Fibroblast of lung (primary cell): ENCODE measurements at places on chromosomes 5 and 9. TPM values are rescaled to one million over a fixed set of nuclear protein-coding genes. Genes with fewer than 3 reads are reported as not detected.

The PARP8 gene
- total RNA-seq = 12.1 and 24.6 TPM in 2 replicates

The SEMA4D gene
- 2.6 TPM in 2 replicates for total RNA-seq

The SURF2 gene
- 13.9 and 20.3 TPM in 2 replicates for total RNA-seq

The CCDC180 gene
- 1.8 and 2.5 TPM in 2 replicates for total RNA-seq

The CCDC69 gene
- 4.0 and 6.4 TPM in 2 replicates for total RNA-seq

The MEGF10 gene
- total RNA-seq = under 0.01 TPM in 2 replicates

The PSAT1 gene
- total RNA-seq = 85.0 and 115 TPM in 2 replicates

The ADAMTS6 gene
- total RNA-seq = 45.2 and 48.3 TPM in 2 replicates

The CCL27 gene
- total RNA-seq = 0.26 TPM in 1 of 2 replicates, not detected in the other

The FREM1 gene
- total RNA-seq = under 0.01 TPM in 2 replicates

The AK8 gene
- total RNA-seq = 0.17 and 0.26 TPM in 2 replicates

The SLC24A2 gene
- total RNA-seq = under 0.01 TPM in 2 replicates

The LCN1 gene
- not detected in 2 replicates for total RNA-seq

The GGTA1 gene
- total RNA-seq = under 0.01 TPM in 1 of 2 replicates, not detected in the other

The WDR31 gene
- total RNA-seq = 3.1 and 4.0 TPM in 2 replicates

The PCDHB13 gene
- 0.26 and 1.5 TPM in 2 replicates for total RNA-seq

The TMEM232 gene
- 5.6 and 7.4 TPM in 2 replicates for total RNA-seq

The ITK gene
- total RNA-seq = 0.17 TPM in 1 of 2 replicates, not detected in the other

The CFAP157 gene
- total RNA-seq = under 0.01 TPM in 2 replicates

The PCDHB12 gene
- total RNA-seq = 0.26 and 0.66 TPM in 2 replicates

The APBA1 gene
- total RNA-seq = 5.4 and 8.8 TPM in 2 replicates
